ENCODE measurements at places on chromosomes 1 and 21.

DNA sequence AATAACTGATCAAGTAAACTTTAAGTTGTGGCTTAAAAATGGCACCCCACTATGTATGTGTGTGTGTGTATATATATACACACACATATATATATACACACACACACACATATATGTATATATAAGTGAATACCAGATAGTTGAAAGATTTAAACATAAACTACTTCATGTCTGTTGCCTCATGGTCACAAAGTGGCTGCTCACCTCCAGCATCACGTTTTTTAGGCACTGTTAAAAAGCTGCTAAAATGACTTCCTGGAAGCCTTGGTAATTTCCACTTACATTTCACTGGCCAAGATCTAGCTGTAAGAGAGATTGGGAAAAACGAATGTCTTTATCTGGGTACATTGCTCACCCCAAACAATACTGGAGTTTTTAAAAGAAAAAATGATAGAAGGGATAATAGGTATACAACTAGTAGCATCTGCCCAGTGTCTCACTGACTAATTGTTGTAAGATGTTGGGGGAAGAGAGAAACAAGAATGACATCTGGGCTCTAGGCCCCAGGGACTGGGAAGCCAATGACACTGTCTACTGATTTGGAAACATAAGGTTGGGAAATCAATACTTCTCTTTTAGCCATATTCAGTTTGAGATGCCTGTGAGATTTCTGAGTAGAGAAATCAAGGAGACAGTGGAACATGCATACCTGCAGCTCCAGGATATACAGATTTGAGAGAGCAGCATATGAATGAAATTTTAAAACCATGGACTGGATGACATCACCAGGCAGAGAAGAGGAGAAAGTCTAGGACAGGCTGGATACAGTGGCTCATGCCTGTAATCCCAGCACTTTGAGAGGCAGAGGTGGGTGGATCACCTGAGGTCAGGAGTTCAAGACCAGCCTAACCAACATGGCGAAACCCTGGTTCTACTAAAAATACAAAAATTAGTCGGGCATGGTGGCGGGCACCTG is 42.8 kb downstream of the CLDN14 start:
- DNase-seq = no peak

GRCh38 chr1:233815865-233816264 is 88.6 kb upstream of the SLC35F3 start:
- no peak for DNase-seq

DNA sequence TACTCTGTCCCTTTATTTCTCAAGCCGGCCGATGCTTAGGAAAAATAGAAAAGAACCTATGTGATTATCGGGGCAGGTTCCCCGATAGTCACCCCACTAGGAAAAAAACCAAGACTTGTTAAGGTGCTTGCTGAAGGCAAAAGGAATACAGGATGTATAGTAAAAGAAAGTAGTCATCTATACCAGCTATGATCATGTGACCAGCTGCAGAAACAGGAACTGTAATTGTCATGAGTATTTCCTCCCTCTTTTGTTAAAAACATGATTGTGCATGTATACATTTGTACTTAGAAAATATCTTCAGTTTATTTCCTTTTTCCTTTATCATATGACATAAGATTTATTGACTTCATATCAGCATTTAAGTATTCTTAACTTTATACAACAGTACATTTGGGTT is 30.5 kb downstream of the PIGK start:
- DNase-seq = no peak

GRCh38 chr1:38028105-38028591 is 15.6 kb downstream of the UTP11 start:
- no peak for DNase-seq

GRCh38 chr1:194378517-194378916 is 1192.1 kb upstream of the B3GALT2 start:
- no peak for DNase-seq

DNA sequence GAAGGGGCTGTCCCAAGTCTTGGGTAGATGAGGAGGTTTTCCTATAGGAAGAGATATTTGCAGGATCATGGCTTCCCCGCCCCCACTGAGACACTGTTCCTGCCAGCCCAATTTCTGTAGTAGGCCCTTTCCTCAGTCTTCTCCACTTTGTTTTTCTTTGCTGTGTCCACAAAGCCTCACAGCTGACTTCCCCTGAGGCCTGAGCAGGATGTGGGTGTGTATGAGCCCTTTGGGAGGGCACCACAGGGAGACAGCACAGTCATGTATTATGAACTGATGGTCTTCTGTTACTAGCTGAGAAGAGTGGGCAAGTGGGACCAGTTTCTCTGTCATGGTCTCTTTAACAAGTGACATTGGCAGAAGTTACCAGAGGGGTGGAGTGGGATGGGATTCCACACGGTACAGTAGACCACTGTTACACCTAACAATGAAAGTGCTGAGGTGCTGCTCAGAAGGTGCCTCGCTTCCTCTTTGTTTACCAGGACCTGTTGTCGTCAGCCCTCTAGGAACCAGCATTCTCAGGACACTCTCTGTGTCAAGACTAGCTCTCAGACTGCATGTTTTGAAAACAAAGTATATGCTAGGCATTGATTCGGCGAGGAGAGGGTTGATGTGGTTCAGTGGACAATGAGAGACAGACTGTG is 253.8 kb upstream of the HOOK1 start:
- no peak for DNase-seq

DNA sequence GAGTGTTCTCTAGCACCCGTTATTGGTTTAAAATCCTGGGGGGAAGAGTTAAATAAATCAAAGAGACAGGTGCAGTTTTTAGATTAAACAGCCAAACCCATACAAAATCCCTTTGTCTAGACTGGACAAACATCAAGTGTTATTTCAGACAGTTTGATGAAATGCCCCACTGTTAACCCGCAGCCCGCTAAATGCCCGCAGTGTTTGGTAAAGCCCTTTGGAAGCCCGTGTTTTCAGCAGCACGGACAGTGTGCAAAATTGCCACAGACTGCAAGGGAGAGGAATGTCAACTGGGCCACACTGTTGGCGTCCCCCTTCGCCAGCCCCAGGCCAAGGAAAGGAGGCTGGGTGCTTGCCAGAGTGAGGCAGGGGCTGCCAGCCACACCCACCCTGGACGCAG is 26.6 kb downstream of the AJAP1 start:
- no peak for DNase-seq

- DNase-seq = no peak
Observed at GRCh38 chr1:223401873-223402789, 8.9 kb downstream of the CCDC185 start.

DNA sequence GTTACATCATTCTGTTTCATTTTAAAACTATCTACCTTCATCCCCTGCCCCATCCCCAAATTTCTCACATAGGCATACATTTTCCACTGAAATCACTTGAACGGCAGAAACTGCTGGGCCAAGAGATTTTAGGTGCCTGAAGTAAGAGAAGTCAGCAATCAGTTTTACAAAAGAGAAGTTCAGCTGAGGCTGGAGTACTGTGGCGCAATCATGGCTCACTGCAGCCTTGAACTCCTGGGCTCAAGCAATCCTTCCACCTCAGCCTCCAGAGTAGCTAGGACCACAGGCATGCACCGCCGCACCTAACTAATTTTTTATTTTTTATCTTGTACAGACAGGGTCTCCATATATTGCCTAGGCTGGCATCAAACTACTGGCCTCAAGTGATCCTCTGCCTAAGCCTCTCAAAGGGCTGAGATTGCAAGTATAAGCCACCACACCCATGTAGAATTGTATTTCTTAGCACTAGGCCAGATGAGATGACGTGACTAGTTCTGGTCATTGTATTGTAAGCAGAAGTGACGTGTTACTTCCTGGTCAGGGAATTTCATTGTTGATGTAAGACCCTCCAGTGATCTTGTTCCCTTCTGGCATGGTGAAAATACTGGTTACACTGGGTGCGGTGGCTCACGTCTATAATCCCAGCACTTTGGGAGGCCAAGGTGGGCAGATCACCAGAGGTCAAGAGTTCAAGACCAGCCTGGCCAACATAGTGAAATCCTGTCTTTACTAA is 7.1 kb downstream of the BECN2 start:
- no peak for DNase-seq

DNA sequence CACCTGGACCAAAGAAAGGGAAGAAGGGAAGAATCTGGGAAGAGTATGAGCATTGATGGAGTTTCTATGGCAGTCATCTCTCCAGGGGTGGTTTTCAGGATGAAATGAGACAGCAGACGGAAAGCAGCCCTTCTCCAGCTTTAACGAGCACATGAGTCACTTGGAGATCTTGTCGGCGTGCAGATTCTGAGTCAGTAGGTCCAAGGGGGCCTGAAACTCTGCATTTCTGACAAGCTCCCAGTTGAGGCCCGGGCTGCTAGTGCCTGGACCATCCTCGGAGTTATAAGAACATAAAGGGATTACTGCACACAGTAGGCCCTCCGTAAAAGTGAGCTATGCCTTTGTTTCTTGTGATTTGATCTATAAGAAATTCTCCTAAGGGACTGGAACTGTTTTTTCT is 17.6 kb downstream of the HSPG2 start:
- DNase-seq = no peak

- no peak for DNase-seq
Observed at GRCh38 chr1:19401535-19401889, 83.8 kb downstream of the CAPZB start.

- DNase-seq = no peak
Observed at GRCh38 chr1:31515056-31515775, 61.1 kb upstream of the TINAGL1 start.

DNA sequence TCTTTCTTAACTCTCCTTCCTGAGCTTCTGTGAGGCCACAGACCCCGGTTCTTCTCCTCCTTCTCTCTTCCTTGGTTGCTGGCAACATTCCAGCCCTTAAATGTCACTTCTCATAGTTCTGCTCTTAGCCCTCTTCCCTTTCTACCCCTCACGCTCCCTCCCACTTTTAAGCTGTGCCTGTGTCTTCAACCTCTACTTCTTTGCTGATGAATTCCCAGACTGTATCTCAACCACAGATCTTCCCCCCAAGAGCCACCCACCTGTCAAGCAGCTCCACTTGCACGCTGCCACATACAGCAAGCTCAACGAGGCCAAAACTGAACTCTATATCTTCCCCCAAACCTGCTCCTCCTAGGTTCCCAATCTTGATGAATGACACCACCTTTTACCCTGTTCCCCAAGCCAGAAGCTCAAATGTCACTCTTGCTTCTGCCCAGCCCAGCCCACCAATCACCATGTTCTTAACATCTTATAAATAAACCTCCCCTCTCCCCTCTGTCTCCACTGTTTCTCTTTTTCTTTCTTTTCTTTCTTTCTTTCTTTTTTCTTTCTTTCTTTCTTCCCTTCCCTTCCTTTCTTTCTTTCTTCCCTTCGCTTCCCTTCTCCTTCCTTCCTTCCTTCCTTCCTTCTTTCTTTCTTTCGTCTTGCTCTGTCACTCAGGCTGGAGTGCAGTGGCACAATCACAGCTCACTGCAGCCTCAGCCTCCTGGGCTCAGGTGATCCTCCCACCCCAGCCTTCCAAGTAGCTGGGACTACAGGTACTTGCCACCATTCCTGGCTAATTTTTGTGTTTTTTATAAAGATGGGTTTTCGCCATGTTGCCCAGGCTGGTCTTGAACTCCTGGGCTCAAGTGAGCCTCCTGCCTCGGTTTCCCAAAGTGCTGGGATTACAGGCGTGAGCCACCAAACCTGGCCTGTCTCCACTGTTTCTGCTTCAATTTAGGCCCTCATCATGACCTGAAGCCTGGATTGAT is 19.8 kb upstream of the PTP4A2 start:
- DNase-seq = no peak

DNA sequence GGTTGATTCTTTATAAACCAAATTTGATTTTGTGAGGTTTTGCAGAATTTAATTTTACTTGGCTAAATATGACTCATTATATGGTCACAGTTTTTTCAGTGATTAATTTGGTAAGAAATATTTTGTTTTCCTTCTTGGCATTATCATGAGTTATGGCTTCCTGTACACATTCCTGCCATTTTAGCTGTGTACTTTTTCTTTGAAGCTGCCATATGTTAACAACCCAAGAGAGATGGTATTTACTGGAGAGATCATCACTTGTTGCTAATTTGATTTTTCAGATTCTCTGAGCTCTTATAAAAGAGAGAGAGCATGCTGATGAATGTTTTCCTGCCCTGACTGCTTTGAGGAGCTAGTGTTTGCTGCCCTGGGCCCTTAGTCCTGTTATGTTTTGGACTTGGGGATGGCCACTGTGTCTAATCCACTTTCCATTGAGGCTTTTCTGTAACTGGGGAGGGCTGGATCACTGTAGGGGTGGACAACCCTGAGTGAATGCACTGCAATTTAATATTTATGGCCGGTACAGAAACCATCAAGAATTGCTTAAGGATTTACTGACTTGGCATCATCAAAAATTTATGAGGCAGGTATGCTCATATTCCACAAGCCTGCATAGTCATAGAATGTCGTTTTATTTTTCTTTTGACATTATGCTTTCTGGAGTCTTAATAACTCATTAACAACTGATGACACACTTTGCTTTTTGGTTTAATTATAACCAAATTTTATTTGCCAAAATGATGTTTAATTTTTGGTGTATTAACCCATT is 200.9 kb downstream of the DISC1 start:
- no peak for DNase-seq

- DNase-seq = no peak
Observed at GRCh38 chr1:102732927-102733326, 375.4 kb downstream of the COL11A1 start.

- DNase-seq = no peak
Observed at GRCh38 chr1:236176337-236177336, 34.3 kb downstream of the GPR137B start.

DNA sequence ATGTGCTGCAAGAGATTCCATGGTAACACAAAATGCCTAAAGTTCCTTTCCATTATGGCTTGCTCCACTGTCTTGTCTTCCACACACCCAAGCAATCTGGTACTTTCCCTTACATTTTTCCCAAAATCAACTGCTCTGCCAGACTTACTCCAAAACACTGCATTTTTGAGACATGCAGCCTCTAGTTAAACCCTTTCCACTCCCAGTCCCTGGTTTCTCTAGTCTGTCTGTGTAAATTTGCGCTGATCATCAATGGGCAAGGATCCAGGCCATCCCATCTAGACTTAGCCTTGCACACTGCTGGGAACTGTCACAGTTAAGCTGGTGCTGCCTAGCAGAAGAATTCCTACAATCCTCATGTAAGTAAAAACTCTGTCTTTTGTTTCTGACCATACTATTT is 47.8 kb downstream of the DAB1 start:
- no peak for DNase-seq

GRCh38 chr1:161787355-161787754 is 21.2 kb downstream of the ATF6 start:
- DNase-seq = no peak

GRCh38 chr1:193448682-193449461 is 262.5 kb upstream of the B3GALT2 start:
- DNase-seq = no peak

DNA sequence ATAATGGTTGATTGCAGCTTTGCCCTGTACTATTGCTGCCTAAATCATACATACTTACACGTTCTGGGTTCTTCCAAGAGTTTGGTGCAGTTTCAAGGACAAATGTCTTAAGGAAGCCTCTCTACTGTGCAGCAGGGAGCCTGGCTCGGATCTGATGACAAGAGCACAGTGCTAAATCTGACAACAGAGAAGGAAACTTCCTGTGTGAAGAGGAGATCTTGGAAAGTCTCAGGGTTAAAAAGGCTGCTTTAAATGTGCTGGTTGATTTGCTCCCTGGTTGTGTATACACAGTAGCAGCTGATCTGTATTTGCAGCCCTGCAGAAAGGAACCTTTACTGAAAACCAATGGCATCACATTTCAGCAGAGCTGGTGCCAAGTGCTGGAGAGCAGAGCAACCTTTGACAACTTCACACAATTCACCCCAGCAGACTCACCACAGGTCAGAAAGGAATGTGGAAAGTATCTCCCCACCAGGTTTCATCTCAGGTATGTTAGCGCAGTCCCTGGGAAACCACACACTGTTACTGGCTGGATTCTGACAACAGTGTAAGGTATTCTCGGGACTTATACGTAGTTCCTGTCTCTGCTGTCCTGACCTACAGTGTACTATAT is 355.0 kb upstream of the ESRRG start:
- DNase-seq = no peak

Measured in stimulated activated CD8-positive, alpha-beta memory T cell treated with anti-CD3 and anti-CD28 coated beads, Interleukin-2, amount 100 ng/mL, for 1 hour (primary cell).